Stomach (tissue), 19 donors: ENCODE measurements at places on chromosomes 11 and 22. TPM values are rescaled to one million over a fixed set of nuclear protein-coding genes. Genes with fewer than 3 reads are reported as not detected.

The UQCC3 gene
- 4.2 TPM for total RNA-seq

The VWCE gene
- total RNA-seq, result 1.6 TPM

The ADORA2A gene
- 1.2 TPM for total RNA-seq

The TMEM225 gene
- total RNA-seq, result not detected

The CARD16 gene
- total RNA-seq, result not detected

The OR2D2 gene
- not detected for total RNA-seq

The NELL1 gene
- total RNA-seq, result not detected

The SEZ6L gene
- 1.1 TPM for total RNA-seq

GRCh38 chr11:35650467-35650866 lies 12.1 kb upstream of the TRIM44 start:
- DNase-seq, result no peak

- no peak for DNase-seq
These were observed 52.2 kb downstream of the FEZ1 start for GRCh38 chr11:125443767-125444311.

DNA sequence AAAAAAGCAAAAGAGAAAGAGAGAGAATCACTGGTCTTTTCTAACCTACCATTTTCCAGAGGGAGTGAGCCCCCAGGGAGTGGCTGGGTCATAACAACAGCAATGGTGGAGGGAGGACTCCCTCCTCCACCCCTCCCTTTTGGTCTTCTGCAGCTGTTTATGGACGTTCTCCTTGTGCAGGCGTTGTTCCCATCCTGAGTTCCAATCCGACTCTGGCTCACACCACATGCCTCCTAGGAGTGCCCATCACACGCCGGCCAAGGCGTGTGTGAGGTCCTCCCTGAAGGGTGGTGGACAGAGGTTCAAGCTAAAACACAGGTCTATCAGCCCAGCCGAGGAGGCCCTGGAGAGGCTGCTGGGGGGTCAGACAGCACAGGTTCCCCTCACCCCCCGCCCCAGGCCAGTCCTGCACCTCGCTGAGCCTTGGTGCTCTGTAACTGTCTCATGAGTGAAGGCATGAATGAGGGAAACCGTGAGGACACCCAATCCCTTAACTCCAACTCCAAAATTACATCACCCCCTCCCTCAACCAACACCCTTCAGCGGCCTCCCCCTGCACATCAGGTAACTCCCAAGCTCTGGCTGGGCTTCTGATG lies 29.4 kb downstream of the IFT27 start:
- DNase-seq, result no peak

GRCh38 chr11:23473782-23474181 lies 613.5 kb upstream of the CCDC179 start:
- no peak for DNase-seq

DNA sequence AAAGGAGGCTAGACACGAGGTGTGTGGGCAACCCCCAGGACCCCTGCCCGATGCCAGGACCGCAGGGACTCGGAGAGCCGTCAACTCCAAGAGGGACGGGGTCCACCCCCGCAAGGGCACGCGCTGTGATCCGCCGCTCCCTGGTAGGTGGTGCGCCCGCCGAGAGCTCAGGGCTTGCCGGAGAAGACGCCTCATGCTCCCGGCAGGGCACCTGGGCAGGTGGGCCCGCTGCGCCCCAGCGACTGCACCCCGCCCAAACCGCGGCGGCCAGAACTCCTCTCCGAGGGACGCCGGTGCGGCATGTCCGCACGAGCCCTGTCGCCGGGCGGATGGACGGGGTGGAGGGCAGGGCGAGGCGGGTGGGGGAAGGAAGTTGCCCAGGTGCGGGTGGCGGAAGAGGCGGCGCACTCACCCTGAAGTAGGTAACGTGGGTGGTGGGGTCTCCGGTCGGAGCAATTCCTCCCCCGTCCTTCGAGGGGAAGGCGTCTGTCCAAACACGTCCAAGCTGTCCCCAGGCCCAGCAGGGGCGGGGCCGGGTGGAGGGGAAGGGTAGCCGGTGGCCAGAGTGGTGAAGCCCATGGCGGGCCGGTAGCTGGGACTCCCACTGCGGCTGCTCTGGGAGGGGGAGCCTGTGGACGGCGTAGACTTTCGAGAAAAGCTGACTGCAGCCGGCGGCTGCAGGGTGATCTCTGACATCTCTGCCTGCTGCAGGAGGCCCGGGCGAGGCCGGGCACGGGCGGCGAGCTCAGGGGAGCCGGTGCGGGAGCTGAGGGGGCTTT lies 37.2 kb downstream of the IGSF9B start:
- DNase-seq, result no peak

DNA sequence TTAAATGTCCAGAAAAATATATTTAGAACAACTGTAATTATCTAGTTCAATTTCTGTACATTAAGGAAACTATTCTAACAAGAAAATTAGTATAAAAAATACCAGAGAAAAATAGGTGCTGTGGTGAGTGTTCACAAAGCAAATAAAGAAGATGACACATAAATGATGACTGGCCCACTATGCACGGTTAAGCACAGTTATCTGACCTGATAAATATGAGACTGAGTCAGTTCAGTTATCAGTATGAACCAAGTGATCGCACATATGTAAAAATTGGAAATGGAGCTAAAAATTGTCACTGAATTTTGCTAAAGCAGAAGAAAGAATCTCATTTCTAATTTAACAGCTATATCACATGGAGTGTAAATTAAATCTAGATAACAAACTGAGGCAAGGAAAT lies 18.8 kb upstream of the MAML2 start:
- DNase-seq, result no peak

- DNase-seq, result no peak
These were observed 6.5 kb downstream of the FAR1 start for GRCh38 chr11:13674799-13675509.

- no peak for DNase-seq
These were observed 82.9 kb upstream of the UBASH3B start for GRCh38 chr11:122572592-122572991.

GRCh38 chr11:118396097-118396501 lies 5.3 kb upstream of the ATP5MG start:
- no peak for DNase-seq

- no peak for DNase-seq
These were observed 9.5 kb downstream of the TNNT3 start for GRCh38 chr11:1928891-1929541.

DNA sequence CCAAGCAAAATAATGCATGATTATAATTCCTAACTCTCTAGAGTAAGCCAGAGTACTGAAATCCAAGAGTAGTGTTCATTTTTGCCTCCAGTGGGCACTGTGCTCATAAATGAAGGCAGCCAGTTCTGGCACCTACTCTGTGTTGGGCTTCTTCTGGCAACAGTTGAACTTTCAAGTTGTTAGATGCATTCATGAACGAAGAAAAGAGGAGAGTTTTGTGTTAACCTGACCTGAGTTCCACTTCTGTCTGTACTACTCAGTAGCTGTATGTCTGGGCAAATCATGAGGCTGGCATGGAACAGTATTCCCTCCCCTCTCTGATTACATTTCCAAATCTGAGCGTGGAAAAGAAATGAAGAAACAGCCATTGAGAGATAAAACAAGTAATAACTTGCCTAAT lies 20.3 kb upstream of the TENM4 start:
- no peak for DNase-seq

- DNase-seq, result no peak
These were observed 6.5 kb downstream of the LINC01488 start for GRCh38 chr11:69487849-69488542.

- no peak for DNase-seq
These were observed 25.5 kb upstream of the TSPAN18 start for GRCh38 chr11:44701276-44701675.

DNA sequence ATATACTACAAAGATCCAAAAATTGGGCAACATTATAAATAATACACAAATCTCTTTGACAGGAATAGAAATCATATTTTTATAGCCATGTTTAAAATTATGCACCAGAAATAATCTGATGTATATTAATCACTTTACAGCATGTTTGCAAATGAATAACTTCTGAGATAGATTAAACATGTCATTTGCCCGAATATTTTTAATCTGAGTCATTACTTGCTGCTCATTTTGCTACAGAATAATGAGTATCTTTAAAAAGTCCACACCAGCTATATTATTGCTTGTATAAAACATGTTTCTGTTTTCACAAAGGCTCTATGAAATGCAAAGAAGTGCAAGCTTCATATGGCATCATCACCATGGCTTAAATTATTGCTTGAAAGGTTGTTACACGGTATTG lies 336.8 kb downstream of the GUCY1A2 start:
- DNase-seq, result no peak

DNA sequence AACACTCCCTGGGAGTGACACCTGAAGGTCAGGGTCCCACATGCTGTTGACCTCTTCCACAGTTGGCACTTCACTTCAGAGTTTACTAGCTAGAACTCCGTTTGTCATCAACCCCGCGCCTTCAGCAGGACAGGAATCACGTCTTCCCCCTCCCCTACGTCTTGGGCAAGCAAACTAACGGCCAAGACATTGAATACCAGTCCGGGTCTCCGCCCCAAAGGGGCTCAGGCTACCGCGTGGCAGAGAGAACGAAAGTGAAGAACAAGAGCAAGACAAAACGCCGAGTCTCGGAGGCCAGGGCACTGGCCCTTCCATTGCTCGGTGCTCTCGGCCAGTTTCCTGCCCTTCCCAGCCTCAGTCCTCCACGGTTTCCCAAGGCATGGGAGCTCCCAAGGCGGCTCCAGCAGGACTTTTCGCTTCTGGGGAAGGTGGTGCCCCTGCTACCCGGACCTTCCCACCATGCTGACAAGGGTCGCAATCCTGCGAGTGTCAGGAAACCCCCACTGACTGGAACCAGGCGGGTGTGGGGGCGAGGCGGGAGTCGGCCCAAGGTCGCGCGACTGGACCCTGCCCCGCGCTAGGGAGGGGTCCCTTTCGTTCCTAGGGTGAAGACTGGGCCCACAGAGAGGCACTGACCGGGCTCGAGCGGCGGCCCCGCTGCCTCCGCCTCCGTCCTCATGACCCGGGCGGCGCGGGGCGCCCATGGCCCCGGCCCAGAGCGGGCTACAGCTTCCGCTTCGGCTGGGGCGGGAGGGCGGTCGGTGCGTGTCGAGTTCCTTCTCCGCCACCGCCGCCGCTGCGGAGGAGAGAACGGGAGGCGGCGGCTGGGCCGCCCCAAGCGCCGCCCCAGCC lies at the start of gene GUCD1:
GUCD1 (minus strand) TSS at position 826 of the 852 bp plus-strand sequence; CDS start at position 679, 147 bp downstream.
- DNase-seq, result peak; percentile 68

DNA sequence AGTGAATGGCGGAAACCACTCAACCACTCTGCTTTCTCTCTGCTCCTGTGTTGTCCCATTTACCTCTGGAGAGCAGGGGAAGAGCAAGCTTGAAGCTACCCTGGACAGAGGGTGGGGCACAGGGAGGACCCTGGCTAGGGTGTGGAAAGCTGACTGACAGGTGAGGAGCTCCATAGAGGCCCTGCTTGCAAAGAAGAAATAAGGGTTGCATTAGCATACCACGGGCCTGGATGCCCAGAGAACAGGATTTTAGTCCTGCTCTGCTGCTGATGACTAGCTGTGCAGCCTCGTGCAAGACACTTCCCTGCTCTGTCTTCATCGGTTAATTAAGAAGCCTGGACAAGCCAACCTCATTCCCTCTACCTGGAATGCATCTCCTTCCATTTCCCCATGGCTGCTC lies 135.0 kb downstream of the BUD13 start:
- no peak for DNase-seq

GRCh38 chr11:11372461-11372860 lies 19.4 kb upstream of the CSNK2A3 start:
- no peak for DNase-seq

DNA sequence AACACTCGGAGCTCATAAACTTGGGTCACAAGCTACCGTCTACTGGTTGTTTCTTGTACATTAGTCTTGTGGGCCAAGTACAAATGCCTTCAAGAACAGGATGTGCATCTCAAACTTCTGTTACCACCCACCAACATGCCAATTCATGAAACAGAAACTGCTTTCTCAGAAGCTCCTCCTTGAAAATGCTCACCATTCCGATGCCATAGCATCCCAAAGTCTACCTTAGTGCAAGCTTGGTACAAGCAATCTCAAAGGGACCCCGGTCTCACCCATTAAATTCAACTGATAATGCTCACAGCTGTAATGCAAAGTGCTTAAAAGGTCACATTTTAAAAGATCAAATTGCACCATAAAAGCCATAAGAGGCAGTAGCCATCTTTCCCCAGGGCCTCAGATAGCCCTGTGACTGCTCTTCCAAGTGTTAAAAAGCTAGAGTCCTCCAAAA lies 31.8 kb upstream of the CCDC34 start:
- no peak for DNase-seq

GRCh38 chr11:65055538-65055937 lies 2.8 kb downstream of the NAALADL1 start:
- no peak for DNase-seq

DNA sequence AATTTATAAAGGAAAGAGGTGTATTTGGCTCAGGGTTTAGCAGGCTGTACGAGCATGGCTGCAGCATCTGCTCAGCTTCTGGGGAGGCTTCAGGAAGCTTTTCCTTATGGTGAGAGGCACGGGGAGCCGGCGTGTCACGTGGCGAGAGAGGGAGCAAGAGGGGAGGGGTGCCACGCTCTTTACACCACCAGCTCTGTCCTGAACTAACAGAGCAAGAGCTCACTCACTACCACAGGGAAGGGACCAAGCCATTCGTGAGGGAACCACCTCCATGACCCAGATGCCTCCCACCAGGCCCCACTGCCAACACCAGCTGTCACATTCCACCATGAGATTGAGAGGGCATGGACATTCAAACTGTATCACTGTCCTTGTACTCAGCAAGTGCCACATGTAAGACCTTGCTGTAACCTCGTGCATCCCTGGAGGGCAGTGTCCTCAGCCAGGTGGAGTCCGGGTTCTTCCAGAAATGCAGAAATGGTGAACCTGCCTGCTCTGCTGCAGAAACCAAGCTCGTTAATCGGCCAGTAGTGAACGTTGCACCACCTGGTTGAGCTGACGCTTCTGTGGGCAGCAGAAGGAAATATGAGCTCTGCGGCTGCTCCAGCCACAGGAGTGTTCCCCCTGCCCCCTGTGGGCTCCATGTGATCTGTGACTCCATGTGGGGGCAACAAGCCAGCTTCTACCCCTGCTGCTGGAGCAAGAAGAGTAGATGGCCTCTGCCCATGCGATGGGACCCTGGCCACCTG lies 368.6 kb downstream of the TBC1D22A start:
- DNase-seq, result no peak

GRCh38 chr11:48354013-48354412 lies 12.3 kb downstream of the OR4C5 start:
- DNase-seq, result no peak

DNA sequence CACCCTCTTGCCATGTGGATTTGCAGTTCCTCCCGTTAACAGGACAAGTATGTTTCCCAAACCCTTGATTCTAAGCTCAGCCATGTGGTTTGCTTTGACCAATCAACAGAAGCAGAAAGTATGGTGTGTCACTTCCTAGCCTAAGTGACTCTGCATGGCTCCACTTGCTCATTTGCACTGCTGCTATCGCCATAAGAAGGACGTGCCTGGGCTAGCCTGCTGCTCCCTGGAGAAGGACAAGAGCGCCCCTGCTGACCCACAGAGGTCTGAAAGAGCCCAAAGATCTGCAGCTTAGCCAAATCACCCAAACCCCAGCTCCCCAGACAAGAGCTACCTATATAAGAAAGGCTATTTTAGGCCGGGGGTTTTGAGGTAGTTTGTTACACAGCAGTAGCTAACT lies 18.0 kb downstream of the TBRG1 start:
- no peak for DNase-seq

GRCh38 chr22:41949297-41949965 lies 2.5 kb upstream of the CENPM start:
- DNase-seq, result no peak
